IMR-90 (cell line): ENCODE measurements at places on chromosomes 1 and 21. TPM values are rescaled to one million over a fixed set of nuclear protein-coding genes. Genes with fewer than 3 reads are reported as not detected.

DNA sequence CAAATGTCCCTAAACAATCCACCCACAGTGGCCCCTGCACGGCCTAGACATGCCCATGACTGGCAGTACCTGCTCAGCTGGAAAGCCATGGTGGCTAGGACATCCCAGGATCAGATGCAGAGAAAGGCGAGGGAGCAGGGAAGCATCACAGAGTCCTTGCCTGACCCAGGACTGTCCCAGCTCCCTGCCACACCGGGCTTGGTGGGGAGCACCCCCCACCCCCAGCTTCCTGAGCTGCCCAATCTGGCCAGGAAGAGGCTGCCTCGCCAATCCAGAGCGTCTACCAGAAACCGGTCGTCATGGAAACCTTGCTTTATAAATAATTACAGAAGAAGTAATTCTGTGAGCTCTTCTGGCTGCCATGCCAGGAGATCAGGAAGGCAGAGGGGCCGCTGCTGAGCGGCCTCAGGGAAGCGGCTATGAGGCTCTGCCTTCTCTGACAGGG lies 34.8 kb downstream of the ACOT7 start:
- DNase-seq = peak; percentile 86

GRCh38 chr1:206895837-206896242 lies 1.4 kb upstream of the IL24 start:
- peak; percentile 68 for DNase-seq

DNA sequence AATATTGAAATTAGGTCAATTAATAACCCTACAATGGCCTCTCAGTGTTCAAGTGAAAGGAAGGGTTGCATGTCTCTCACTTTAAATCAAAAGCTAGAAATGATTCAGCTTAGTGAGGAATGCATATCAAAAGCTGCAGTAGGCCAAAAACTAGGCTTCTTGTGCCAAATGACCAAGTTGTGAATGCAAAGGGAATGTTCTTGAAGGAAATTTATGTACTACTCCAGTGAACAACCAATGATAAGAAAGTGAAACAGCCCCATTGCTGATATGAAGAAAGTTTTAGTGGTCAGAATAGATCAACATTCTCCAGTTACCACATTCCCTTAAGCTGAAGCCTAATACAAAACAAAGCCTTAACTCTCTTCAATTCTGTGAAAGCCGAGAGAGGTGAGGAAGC lies 10.0 kb downstream of the MAEL start:
- DNase-seq = peak; percentile 16

DNA sequence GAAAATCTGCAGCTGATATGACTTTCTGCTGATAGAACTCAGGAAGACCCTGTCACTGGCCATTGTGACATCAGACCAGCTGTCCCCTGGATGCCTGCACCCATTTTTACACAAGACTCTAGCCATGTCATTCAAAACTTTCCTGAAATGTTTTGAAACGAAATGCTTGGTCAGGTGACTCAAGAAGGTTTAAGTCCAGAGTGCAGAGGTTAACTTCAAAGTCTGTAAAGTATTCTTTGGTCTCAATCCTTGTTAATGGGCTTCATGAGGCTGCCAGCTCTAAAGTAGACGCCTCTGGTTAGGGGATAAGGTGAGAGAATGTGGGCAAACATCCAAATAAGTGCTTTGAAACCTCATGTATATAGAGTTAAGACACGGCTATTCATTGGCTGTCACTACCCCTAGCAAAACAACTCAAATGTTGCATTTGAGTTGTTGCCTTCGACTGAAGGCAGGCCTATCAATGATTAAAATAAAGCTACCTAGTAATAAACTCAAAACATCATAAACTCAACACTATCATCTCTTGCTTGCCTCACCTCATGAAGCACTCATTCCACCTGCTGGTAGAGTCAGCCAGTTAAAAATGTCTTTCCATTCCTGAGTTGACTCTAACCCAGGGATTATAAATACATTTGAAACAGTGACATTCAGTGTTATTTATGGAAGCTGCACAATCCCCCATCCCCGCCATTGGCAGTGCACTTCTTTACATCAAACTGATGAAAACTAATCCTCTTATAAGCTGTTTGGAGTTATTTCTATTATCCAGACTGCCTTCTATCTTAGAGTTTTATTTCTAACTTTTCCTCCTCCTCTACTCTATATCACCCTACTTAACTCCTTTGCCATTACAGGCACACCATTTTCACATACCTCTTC lies 26.0 kb downstream of the RABIF start:
- no peak for DNase-seq

CAP1 gene
- 756 and 792 TPM in 2 replicates for total RNA-seq

PGLYRP4 gene
- total RNA-seq = not detected in 2 replicates

DNA sequence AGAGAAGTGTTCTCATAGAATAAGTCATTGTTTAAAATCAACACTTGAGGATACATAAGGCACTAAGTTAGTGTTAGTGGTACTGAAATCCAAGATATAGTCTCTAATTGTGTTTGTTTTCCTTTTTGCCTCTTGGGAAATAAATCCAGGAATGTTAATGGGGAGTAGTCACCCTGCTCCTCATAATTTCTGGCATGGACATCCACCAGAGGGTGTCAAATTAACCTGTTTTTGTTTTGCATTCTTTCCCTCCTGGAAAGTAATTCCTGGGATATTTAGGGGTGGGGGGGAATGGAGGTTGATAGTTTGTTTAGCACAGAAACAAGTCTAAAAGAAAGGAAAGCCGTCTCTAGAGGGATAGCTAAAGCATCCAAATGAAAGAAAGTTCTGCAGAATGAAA lies 87.8 kb upstream of the MAP1LC3C start:
- no peak for DNase-seq

DNA sequence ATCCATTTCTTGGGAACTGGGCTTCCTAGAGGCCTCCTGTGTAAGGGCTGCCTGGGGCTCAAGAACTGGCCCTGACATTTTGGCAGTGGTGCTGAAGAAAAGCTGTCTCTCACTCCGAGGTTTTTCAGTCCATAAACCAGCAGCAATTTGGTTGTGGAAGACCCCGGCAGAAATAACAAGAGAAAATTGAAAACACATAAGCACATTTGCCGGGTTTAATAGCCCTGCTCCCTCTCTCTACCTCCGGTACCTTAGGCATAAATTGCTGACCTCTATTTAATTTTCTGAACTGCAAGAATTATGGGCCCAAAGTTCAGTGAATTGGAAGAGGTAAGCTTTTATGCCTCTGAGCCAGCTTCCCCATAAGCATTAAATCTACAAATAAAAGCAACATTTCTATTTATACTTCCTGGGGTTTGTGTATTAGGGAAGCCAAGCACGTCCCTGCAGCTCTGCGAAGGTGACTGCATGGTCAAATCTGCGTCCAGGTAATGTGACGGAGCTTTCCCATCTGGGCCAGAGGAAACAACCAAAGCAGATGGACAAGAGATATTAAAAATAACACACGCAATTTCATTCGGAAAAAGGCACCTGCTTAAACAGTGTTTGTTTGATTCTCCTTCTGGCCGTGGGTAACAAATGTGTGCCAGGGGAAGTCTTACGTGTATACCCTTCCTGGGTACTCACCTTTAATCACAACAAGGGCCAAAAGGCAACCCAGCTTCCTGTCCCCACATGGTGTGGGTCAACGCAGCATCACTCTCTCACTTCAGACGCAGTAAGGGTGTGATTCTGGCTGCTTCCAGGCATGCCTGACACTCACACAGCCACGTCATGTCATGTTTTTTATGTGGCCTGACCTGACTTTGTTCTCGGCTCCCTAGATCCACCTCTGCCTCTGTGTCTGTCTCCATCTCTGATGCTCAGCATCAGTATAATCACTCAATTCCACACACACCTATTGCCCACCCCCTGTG lies 69.2 kb downstream of the PAPPA2 start:
- DNase-seq = no peak

DNA sequence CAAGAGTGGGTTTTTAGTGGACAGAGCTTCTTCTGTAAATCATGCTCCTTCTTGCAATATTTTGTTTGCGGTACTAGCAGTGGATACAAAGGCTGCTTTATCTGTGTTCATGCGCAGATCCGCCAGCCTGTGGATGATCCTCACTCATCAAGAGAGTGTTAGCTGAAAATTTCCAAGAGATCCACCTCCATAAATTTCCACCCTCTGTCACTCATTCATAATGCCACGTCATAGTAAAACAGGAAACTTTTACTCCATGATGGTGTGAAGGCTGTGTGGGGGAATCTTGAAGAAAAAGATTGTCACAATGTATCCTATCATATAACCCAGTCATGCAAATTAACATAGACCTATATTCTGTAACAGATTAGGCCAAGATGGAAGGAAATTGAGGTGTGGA lies 4.4 kb upstream of the MAPKAPK2 start:
- DNase-seq = no peak

- no peak for DNase-seq
Measured at GRCh38 chr1:153803470-153804056, 28.4 kb downstream of the SLC27A3 start.

DNA sequence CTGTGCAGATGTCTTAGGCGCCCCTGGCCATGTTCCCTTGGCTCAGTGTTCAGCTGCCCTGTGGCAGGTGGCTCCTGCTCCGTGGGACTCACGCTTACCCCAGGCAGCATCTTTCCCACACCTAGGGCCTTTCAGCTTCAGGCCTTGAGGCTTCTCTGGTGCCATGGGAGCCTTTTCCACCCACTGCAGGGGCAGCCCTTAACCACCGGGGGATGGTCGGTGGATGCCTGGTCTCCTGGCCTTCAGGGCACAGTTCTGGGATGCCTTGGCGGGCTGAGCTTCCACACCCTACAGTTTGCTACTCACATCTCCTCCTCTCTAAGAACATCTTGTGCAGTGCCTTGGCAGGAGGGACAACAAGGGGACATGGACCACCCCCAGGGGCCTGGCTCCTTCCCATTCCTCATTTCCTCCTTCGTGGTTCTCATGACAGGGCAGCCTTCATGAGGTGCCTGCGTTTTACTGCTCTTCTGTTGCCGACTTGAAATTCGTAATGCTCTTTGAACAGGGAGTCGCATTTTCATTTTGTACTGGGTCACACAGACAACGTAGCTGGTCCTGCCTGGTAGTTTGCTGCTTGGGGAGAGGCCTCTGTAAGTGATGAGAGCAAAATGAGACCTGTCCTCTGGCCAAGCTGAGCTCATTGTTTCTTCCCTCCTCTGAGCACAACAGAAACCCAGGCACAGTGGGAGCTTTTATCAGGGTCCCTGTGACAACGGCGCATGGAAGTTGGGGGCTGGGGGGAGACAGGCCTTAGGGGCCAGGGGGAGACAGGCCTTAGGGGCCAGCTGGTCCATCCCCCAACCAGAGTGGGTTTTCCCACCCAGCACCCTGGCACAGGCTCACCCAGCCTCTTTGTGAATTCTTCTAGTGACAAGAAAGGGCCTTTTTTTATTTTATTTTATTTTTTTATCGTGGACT lies 62.0 kb upstream of the NEK2 start:
- DNase-seq = no peak

GRCh38 chr1:210239349-210240111 lies 6.9 kb downstream of the SERTAD4 start:
- DNase-seq = peak; percentile 85

DNA sequence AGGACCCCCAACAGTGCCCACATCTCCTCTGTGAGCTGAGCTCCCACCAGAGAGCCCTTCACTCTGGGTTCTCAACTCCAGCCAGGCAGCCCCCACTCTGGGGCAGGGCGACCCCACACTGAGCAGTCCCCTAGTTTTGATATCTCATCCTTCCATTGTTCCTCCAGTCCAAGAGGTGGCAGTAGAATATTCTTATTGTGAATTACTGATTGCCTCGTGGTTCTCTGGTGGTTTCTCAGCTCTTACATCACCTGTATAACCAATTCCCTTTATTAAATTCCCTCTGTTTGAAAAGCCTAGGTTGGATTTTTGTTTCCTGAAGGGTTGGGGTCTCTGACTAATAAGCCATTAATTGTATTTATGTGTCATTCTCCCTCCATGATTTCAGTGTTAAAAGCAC lies 407.5 kb downstream of the SETD4 start:
- DNase-seq = no peak

DNA sequence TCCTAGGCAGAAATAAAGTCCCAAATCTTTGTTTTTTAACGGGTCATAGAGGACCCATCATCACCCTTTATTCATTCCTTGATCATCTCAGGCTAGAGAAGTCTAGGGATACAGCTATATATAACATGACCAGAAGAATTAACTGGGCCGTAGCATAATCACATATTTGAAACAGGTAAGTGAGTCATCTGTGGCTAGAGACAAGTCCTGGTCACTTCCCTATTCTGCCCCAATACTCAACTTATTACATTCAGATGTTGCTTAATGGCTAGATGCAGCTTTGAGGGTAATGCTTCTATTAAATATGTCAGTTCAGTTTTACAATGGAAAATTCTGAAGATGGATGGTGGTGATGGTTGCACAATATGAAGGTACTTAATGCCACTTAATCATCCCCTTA lies 47.0 kb downstream of the EXO1 start:
- no peak for DNase-seq

- DNase-seq = peak; percentile 79
Measured at GRCh38 chr1:183632114-183632513, 3.5 kb downstream of the ARPC5 start.

DNA sequence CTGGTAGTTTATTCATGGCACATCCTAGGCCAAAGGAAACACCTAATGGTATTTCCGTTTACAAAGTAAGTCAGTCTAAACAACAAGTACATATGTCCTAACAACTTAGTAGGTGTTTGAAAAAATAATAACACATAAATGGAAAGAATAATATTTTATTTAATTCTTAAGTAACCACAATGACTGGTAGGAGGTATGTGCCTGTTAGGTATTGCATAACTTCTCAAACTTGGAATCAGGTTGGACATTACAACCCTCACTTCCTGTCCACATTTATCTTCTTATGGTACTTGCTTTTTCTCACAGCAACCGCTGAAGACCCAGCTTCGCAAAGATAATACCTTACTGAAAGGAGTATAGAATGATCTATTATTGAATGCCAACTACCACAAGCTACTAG lies 64.2 kb downstream of the VPS13D start:
- peak; percentile 55 for DNase-seq

- no peak for DNase-seq
Measured at GRCh38 chr1:25737130-25737529, 62.9 kb upstream of the SELENON start.

- no peak for DNase-seq
Measured at GRCh38 chr1:154994591-154994990, 1.2 kb downstream of the LENEP start.

GRCh38 chr1:162471290-162471853 lies 26.2 kb upstream of the UHMK1 start:
- DNase-seq = no peak

SMIM1 gene
- 0.90 and 1.9 TPM in 2 replicates for total RNA-seq

CELA3B gene
- total RNA-seq = not detected in 2 replicates

NTMT2 gene
- not detected in 2 replicates for total RNA-seq

TMEM201 gene
- total RNA-seq = 1.3 and 1.9 TPM in 2 replicates

DNA sequence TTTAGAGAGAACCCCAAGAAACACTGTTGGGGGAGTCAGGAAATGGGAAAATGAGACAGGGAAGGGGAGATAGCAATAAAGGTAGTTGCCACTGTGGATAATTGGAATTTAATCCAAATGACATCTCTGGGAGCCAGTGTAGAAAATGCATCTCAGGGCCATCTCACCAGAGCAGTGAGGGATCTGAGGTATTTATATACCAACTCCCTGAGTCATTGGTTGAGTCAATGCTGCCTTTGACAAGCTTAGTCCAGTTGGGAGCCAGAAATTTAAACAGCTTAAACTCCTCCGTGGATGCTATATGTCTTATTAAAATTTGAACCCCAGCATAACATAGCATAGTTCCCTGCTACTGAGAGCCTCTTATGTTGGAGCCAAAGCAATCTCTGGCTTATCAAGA lies 140.3 kb downstream of the SLC30A10 start:
- DNase-seq = peak; percentile 72

F5 gene
- total RNA-seq = not detected in 2 replicates
